Kidney epithelial cell (primary cell): ENCODE measurements at places on chromosomes 11 and 22. TPM values are rescaled to one million over a fixed set of nuclear protein-coding genes. Genes with fewer than 3 reads are reported as not detected.

DNA sequence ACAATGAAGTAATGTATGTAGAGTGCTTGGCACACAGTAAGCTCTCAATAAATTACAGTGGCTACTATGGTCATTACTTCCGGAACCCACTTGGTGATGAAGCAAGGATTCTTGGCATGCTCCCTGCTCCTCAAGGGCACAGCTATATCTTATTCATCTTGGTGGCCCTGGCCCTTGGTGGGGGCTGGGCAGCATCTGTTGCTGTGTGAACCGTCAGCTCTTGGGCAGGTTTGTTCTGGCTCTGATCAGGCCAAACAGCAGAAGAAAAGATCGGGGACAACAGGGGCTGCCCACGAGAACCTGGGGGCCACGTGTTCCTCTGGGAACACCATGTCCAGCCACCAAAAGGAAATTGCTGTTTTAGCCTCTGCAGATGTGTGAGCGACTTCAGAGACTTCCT, 136.9 kb upstream of the SYT13 start:
- DNase-seq = no peak

GRCh38 chr22:36662981-36663380, 40.6 kb downstream of the CACNG2 start:
- DNase-seq = no peak

- DNase-seq = no peak
Observed at GRCh38 chr11:1381793-1382425, 7.8 kb upstream of the BRSK2 start.

DNA sequence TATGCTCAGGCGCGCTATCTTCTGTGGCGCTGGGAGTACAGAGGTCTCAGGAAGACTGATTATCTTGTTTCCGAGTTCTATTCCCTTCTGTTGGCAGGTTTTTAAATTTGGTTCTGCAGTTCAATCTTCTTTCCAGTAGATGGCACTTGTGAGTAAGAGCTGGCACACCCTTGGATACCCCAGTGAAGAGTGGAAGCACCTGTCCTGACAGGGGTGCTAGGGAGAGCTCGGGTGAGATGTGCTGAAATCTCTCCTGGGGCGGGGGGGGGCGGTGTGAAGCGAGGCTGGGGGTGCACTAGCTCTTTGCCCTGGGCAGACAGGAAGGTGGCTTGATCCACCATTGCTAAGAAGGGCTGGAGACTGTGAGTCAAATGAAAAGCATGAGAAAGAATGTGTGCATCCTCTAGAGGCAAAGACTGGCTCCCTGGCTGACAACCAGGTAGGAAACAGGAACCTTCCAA, 679.9 kb upstream of the CCDC179 start:
- DNase-seq = no peak

DNA sequence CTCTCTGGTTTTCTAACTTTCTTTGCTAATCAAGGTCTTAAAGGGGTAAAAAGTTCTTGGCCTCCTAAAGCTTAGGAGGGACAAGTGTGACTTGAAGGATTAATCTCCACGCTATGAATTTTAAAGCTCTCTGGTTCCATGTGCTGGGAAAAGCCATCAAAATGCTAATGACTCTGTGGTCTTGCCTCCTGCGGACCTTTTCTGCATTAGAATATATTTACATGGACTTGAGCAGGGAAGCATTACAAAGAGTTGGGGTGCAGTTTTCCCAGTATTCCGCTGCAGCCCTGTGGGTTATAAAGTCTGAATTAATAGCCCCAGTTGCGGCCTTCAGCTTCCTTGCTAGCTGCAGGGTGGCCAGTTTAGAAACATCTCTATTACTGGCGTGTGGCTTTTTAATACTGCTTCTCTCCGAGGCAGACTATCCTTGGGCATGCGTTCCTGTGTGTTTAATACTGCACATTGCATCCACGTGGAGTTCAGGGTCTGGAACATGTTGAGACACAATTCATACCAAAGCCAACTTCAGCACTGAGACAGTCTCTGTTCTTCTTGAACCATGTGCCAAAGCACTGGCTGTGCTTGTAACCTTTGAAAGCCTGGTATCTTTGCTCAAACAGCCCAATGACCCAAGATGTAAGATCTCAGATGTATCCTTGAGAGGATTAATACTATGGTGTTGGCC, 27.3 kb downstream of the TSPAN18 start:
- no peak for DNase-seq

Gene PTPRJ
- total RNA-seq = 42.3 and 49.6 TPM in 2 replicates

Gene OR10V1
- total RNA-seq = not detected in 2 replicates

- no peak for DNase-seq
Observed at GRCh38 chr11:71115770-71116692, 136.3 kb downstream of the SHANK2 start.

Gene C11orf65
- total RNA-seq = 0.25 and 0.75 TPM in 2 replicates

Gene MRPL49
- total RNA-seq = 67.6 and 88.5 TPM in 2 replicates

GRCh38 chr11:122082205-122082604, 33.8 kb downstream of the BLID start:
- no peak for DNase-seq

DNA sequence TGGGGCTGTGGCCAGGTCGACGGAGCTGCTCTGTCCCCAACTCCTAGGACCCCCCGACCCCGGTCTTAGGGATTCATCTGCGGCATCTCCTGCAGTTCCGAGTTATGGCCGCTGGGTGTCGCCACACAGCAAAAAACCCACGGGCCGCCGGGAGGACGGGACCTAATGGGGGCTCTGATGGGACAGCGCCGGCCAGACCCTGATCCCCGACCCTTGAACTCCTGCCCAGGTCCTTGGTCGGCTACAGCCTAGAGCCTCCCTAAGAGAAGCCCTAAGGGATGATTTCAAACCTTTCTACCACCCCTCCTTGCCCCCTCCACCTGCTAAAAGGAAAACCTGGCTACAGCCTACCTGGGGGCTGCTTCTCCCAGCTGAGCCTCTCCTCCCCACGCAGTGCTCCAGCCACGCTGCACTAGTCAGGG, 30.8 kb upstream of the LRRC10B start:
- DNase-seq = no peak

Gene CNTN5
- total RNA-seq = 0.29 TPM in 1 of 2 replicates, not detected in the other

DNA sequence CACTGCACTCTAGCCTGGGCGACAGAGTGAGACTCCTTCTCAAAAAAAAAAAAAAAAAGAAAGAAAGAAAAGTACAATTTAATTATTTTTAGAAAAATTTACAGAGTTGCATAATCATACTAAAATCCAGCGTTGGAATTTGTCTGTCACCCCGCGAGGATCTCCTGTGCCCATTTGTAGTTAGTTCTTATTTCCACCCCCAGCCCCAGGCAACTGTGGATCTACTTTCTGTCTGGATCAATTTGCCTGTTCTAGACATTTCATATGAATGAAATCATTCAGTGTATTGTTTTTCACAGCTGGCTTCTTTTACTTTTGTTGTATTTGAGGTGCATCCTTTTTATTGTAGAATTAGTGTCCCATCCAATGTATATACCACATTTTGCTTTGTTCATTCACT, 102.6 kb upstream of the RASSF10 start:
- DNase-seq = no peak

Gene NECTIN1
- 11.6 and 15.0 TPM in 2 replicates for total RNA-seq

GRCh38 chr22:28857288-28857687, 26.1 kb upstream of the ZNRF3 start:
- no peak for DNase-seq

- DNase-seq = no peak
Observed at GRCh38 chr11:95255251-95256145, 24.5 kb upstream of the SESN3 start.

DNA sequence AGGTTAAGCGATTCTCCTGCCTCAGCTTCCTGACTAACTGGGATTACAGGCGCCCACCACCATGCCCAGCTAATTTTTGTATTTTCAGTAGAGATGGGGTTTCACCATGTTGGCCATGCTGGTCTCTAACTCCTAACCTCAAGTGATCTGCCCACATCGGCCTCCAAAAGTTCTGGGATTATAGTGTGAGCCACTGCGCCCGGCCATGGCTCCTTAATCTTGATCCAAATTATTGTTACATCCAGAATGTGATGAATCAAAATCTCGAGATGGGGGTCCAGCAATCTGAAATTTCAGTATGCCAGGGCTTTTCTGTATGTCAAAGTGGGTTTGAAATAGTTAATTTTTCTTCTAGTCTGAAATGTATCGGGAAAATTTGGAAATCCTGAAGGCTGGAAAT, 3.7 kb downstream of the RPL27A start:
- DNase-seq = no peak
